ENCODE measurements at places on chromosomes 5 and 9. TPM values are rescaled to one million over a fixed set of nuclear protein-coding genes. Genes with fewer than 3 reads are reported as not detected.

The COL15A1 gene
- total RNA-seq = 45.4 TPM

The NPR3 gene
- total RNA-seq = 81.0 TPM

The OTP gene
- not detected for total RNA-seq

The GGTA1 gene
- total RNA-seq = 34.1 TPM

The OR13F1 gene
- not detected for total RNA-seq

The EGFL7 gene
- total RNA-seq = 81.5 TPM

The NACC2 gene
- total RNA-seq = 29.5 TPM

The SPINK13 gene
- total RNA-seq = not detected

The PPP6C gene
- 36.4 TPM for total RNA-seq

The SIT1 gene
- not detected for total RNA-seq

- no peak for DNase-seq
These were observed 51.8 kb downstream of the RANBP17 start for GRCh38 chr5:170913573-170913972.

DNA sequence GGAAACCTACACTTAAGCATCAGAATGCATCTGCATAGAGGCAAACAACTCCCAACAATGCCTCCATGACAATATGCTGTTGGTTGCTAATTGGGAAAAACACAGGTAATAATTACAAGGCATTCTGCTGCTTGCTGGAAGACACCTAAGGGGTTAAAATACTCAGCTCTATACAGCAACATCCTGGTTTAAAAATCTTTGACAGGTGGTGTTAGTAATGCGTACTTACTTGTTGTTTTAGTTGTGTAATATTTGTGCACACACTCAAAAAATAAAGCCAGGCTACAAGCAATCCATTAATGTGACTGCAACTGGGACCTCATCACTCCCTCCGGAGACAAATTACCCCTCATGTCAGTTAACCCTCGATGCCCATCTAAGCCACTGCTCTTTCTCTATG lies 126.3 kb upstream of the ELL2 start:
- no peak for DNase-seq

GRCh38 chr5:72709341-72709740 lies 107.1 kb upstream of the TNPO1 start:
- no peak for DNase-seq

DNA sequence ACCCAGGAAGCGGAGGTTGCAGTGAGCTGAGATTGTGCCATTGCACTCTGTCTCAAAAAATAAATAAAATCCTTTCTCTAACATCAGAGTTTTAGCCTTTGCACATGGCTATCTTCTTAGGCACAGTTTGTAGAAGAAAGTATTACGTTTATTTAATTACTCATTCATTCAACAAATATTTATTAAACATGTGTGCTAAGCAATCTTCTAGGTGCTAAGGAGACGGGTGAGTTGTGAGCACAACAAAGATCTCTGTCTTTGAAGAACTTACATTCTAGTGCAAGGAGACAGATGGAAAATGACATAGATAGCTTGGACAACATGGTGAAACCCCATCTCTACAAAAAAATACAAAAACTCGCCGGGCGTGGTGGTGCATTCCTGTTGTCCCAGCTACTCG lies 122.3 kb upstream of the MYO10 start:
- no peak for DNase-seq

GRCh38 chr9:127457191-127457878 lies 6.0 kb downstream of the LRSAM1 start:
- DNase-seq = no peak

- DNase-seq = no peak
These were observed 16.6 kb downstream of the ZNF608 start for GRCh38 chr5:124729720-124730359.

DNA sequence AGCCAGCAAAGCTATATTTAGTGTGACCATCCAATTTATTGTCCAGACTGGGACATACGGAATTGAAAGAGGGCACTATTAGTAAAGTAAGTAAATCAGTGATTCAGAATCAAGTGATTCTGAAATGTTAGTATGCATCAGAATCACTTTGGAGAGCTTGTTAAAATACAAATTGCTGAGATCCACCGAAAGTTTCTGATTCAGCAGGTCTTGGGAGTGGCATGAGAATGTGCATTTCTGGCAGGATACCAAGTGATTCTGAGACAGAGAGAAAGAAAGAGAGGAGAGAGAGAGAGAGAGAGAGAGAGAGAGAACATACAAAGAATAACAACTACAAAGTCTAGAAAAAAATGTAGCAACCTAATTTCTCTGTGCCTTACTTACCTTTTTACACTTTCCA lies 65.4 kb upstream of the ASTN2 start:
- DNase-seq = no peak

GRCh38 chr9:119634006-119634405 lies 264.8 kb upstream of the BRINP1 start:
- no peak for DNase-seq

GRCh38 chr5:136013559-136013958 lies 15.2 kb upstream of the TGFBI start:
- no peak for DNase-seq

GRCh38 chr5:116305899-116306298 lies 221.1 kb downstream of the COMMD10 start:
- no peak for DNase-seq

- no peak for DNase-seq
These were observed 10.7 kb downstream of the GSN start for GRCh38 chr9:121278477-121279261.

DNA sequence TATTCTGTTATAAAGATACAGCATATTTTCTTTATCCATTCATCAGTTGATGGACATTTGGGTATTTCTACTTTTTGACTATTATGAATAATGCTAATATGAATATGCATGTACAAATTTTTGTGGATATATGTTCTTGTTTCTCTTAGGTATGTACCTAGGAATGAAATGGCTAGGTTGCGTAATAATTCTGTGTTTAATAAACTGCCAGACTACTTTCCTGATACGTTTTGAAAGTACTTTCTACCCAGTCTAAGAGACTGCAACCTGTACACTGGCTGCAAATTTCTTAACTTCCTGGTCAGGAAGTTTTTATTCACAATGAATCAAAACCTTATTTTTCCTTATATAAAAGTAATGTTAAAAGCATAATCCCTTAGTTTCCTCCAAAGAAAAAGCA lies 93.9 kb upstream of the STARD4 start:
- no peak for DNase-seq

- no peak for DNase-seq
These were observed 119.4 kb upstream of the SPIN1 start for GRCh38 chr9:88268886-88269285.

- DNase-seq = no peak
These were observed 9.4 kb upstream of the PRSS3 start for GRCh38 chr9:33785914-33786313.

GRCh38 chr5:37715361-37715760 lies 124.5 kb downstream of the GDNF start:
- no peak for DNase-seq

GRCh38 chr5:45643056-45643455 lies 53.1 kb downstream of the HCN1 start:
- DNase-seq = no peak

- DNase-seq = no peak
These were observed 399.3 kb downstream of the ADGRV1 start for GRCh38 chr5:90957906-90958305.
